ENCODE measurements at places on chromosomes 12 and 14.

- no peak for DNase-seq
Measured at GRCh38 chr12:120224304-120225199, 23.6 kb upstream of the RPLP0 start.

GRCh38 chr14:29892327-29892726 lies 35.3 kb downstream of the PRKD1 start:
- no peak for DNase-seq

- DNase-seq, result no peak
Measured at GRCh38 chr12:23927907-23928306, 21.6 kb downstream of the SOX5 start.

DNA sequence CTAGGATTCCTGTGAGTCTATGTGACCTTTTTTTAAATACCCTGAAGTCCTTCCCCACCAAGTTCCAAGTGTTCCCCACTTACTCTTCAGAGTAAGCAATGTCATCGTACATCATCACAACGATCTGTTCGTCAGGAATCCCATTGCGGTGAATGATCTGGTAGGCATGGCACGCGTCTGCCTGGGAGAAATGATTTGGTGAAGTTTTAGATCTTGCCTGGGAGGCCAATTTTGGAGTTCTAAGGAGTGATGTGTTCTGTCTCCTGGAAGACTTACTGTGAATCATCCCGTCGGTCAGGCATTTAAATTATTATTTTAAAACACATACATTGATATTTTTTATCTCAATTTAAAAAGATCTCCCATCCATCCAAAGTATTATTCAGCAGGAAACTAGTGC lies 29.8 kb downstream of the LGMN start:
- no peak for DNase-seq

DNA sequence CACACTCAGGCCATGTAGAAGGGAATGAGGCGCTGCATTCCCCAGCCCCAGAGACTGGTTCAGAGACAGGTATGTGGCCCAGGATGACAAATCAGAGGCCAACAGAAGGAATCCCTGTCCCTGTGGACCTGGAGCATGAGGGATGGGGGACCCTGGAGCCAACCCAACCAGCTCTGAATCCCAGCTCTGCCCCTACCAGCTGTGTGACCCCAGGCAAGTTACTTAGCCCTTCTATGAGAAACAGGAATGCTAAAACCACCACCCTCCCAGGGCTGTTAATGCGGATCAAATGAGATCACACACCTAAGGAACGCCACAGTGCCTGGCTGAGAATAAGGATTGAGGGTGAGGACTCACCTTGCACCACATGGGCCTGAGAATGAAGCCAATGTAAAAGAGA lies 15.6 kb downstream of the ITPK1 start:
- DNase-seq, result no peak

- no peak for DNase-seq
Measured at GRCh38 chr14:27881063-27881462, 885.5 kb upstream of the FOXG1 start.

DNA sequence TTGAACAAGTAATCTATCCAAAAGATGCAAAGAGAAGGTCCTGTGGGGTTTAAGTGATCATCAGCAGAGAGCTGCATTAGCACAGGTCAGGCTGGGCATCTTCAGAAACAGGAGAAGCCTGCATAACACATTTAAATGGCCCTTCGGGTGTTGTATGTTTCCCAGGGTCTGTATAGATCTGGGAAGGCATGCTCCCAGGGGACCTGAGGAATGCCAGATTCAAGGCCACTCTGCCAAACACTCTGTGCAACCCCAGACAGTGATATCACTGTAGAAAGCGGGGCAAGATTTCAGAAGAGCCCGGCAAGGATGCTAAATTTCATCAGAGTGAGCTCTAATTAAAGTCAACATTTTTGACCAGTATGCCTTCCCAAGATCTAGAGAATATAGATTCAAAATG lies 92.9 kb downstream of the ARMH4 start:
- no peak for DNase-seq

Data from stimulated activated CD8-positive, alpha-beta memory T cell treated with anti-CD3 and anti-CD28 coated beads, Interleukin-7, amount 100 ng/mL, for 1 hour (primary cell).